ENCODE measurements at places on chromosomes 13 and 19.

DNA sequence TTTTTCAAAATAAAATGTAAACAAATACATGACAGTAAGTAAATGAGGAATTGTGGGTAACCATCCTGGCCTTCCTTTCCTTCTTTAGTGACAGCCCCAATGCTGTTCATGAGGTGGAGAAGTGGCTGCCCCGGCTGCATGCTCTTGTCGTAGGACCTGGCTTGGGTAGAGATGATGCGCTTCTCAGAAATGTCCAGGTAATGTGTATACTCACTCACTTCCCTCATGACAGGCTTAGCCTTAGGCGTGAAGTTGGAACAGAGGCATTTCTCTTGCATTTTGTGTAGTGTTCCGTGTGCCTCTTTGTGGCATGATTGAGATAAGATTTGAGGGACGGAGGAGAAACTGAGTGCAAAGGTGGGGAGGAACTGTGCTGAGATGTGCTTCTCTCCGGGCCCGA is 12.0 kb downstream of the NAXD start:
- DNase-seq, result peak; percentile 57

GRCh38 chr13:24670961-24671381 is 9.2 kb upstream of the ATP12A start:
- peak; percentile 18 for DNase-seq

GRCh38 chr19:46839752-46840497 is 10.7 kb downstream of the AP2S1 start:
- DNase-seq, result no peak

DNA sequence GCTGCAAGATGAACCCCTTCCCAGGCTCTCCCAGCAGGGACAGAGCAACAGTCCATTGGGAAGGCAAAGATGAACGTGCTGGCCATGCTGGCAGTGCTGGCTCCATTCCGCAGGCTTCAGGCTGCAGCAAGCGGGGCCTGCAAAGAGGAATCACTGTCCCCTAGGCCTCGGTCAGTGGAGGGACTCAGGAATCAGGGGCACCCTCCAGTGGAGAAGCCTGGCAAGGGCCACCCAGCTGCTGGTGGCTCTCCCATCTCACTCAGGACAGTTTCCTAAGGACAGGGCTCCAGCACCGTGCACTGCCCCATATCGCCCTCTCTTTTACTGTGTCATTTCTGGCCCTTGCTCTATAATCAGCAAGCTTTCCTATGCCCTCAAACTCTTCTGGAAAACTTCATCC is 498.6 kb downstream of the EFNB2 start:
- DNase-seq, result no peak

DNA sequence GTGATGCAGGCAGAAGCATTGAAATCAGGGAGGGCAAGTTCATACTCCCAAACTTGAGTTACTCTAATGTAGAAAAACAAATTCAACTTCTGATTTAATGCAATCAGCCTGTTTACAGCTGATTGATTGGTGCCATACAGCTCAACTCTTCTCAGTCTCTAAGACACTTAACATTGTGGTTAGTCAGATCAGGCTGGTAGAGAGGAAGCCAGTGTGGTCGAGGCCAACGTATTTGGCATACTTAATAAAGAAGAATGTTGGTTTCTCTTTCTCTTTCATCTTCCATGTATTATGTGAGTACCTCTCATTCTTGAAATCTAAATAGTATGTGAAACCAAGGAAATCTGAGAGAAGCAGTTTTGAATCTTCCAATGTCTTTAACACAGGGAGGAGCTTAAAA is 255.0 kb upstream of the SLITRK1 start:
- no peak for DNase-seq

GRCh38 chr19:2391118-2391725 is 31.2 kb downstream of the TMPRSS9 start:
- peak; percentile 44 for DNase-seq
